ENCODE measurements at places on chromosomes 4 and X.

DNA sequence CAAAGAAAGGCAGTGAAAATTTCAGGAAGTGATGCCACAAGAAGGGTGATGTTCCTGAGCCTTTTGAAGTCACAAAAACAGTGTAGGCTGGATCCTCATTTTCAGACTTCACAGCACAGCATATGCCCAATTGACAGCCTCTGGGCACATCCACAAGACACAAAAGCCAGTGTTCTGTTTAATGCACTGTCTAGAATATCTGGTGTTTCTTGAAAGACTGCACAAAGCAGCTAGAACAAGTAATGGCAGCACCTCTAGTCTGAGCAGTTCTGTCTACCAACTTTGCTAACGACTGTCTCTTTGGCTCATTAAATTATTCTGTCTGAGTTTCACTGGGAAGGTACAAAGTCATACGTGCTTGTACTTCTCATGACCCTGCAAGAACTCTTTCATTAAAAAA lies 417.1 kb upstream of the GALNT7 start:
- no peak for DNase-seq

DNA sequence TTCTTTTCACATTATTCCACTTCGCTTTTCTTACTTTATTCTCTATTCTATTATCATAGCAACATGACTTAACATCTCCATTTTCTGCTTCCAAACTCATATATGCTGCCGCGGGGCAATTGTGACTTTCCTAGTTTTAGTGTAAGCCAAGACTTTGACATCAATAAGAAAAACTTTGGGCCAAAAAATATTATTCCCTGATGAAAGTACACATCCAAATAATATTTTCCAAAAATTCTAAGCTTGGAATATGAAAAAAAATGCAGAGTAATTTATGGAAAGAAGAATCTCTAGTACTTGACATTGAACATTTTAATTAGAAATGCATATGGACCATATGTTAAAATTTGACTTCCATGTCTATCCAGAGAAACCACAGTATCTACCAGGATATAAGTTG lies 995.1 kb upstream of the INTU start:
- no peak for DNase-seq

GRCh38 chr4:137421796-137422195 lies 110.5 kb downstream of the PCDH18 start:
- DNase-seq, result no peak

GRCh38 chr4:39037491-39037825 lies 5.2 kb upstream of the TMEM156 start:
- no peak for DNase-seq

GRCh38 chr4:153447175-153447905 lies 18.8 kb upstream of the TMEM131L start:
- DNase-seq, result peak; percentile 27
